ENCODE measurements at places on chromosomes 12 and 14.

DNA sequence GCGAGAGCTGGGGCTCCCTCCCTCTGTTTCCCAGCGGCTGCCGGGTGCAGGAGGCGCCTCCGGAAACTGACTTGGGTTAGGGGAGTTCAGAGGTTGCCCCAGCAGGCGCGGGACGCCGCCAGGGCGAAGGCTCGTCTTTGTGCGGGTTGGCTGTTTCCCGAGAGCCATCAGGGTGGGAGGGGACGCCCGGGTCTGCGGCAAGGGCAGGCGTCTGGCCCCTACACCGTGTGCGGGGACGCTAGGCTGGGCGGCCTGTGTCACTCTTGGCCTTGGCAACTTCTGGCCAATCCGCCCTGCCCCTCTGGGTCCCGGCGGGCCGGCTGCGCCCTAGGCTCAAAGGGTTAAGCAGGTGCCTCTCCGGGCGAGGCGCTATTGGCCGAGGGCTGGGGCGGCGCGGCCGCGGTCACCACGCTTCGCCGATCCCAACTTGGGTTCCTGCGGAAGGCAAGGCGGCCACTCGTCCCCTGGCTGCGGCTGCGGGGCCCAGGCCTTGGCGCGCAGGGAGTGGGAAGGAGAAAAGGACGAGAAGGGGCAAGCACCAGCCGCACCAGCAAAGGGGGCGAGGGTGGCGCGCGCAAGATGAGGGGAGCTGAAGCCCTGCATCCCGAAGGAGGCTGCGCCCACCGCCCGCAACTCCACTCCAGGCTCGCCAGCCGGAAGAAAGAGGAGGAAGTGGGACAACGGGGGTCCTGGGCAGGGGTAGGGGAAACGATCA is 5.6 kb upstream of the NPAS3 start:
- peak; percentile 57 for DNase-seq

- no peak for DNase-seq
These were observed 55.4 kb downstream of the GRIP1 start for GRCh38 chr12:66623455-66623854.

DNA sequence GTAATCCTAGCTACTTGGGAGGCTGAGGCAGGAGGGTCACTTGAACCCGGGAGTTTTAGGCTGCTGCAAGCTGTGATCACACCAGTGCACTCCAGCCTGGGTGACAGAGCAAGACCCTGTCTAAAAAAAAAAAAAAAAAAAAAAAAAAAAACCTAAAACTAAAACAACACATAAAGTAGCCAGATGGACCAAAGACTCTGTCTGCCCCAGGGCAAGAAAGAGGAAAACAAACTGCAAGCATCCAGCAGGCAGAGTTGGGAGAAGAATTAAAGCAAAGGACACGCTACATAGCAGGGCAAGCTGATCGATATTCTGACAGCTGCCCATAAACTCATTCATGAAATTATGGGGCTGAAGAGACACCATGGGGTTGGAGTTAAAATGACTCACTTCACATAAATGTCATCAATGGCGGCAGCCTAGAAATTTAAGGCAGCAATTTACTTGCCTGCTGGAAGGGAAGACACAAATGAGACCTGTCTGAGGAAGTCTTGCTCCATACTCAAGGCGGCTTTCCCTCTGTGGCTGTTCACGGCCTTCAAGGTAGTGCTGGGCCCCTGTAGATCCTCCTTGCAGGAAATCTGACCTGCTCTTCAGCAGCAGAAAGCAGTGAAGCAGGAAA is 259.1 kb upstream of the FKBP4 start:
- DNase-seq = no peak

DNA sequence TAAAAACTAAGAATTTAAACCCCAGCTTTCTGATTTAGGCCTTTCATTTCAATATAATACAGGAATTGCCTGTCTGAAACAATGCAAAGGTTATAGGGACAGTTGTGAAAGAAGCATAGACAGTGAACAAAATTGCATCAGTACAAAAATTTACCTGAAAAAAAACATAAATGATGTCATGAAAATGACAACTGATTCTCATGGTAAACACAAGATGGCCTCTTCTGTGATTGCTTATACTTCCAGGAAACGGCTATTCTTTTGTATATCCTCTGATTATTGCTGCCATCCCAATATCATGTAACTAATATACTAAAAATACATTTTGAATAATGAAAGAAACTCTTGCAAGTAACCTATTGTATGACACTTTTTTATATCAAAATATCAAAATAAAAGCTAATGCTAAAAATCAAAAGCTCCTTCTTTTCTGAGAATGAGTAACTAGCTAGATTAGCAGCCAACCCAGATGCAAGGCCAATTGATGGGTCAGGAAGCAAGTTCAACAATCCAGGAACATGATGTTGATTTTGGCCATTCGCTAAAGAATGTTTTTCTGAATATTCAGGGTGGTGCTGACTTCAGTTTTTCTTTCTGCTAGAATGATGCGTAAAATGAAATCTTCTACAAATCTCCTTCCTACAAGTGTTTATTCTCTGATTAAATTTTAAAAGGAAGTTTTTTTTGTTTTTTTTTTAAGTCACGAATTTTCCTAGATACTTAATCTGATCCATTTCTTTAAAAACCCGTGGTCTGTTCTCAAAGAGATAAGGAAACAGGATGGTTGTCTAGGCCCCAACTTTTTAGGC is 83.6 kb downstream of the ALX1 start:
- DNase-seq = no peak

- DNase-seq = peak; percentile 96
These were observed 742 bp downstream of the SPSB2 start for GRCh38 chr12:6872073-6873048.

- no peak for DNase-seq
These were observed 986.4 kb downstream of the AACS start for GRCh38 chr12:126051611-126052107.

- no peak for DNase-seq
These were observed 168.1 kb upstream of the PARP11 start for GRCh38 chr12:4041187-4041885.

GRCh38 chr12:9334964-9335363 is 126.8 kb upstream of the PZP start:
- no peak for DNase-seq

DNA sequence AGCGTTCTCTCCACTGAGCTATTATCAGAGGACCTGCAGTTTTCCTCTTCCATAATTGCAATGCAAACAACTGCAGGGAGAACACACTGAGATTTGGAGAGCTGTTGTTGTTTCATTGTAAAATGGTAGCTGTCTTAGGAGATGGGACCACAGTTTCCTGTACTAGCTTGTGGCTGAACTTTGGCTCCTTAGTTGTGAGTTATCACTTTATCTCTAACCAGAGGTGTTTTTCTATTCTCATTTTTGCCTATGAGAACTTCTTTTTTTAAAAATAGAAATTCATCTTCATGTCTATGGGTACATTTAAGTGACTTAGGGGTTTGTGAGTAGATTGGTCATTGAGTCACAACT is 216.5 kb downstream of the SLC38A4 start:
- no peak for DNase-seq

GRCh38 chr14:71582705-71583104 is 349.5 kb upstream of the RGS6 start:
- DNase-seq = no peak

- no peak for DNase-seq
These were observed 33.1 kb upstream of the ETFBKMT start for GRCh38 chr12:31626270-31626995.

- DNase-seq = no peak
These were observed 175.3 kb downstream of the ESR2 start for GRCh38 chr14:64118892-64119291.

DNA sequence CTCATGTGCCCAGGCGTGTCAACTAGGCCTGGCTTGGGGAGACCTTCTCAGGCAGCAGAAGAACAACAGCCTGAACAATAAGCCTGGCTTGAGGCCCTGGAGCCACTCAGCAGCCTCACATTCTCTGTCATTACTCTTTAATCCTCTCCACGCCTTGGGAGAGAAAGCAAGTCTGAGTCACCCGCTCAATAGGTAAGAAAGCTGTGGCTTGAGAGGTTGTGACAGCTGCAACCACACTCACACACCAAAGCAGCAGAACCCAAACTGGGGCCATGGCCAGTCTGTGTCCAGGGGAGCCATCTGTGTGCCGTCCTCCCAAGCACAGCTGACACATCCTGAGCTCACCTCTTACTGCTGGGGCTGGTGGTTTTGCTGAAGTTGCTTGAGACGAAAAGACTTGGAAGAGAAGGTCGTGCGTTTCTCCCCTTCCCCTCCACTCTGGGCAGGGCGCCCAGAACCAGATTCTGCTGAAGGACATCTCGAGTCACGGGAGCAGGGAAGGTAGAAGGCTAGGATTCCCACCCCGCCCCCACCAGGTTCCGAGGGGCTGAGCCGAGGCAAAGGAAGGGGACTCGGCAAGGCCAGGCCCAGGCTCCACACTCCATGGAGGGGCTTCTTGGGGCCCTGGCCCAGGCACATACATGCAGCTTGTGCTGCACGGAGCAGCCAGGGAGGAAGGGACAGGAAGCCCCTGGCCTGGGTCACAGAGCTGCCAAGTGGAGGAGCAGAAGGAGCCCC is 5.5 kb downstream of the TMEM63C start:
- DNase-seq = no peak

DNA sequence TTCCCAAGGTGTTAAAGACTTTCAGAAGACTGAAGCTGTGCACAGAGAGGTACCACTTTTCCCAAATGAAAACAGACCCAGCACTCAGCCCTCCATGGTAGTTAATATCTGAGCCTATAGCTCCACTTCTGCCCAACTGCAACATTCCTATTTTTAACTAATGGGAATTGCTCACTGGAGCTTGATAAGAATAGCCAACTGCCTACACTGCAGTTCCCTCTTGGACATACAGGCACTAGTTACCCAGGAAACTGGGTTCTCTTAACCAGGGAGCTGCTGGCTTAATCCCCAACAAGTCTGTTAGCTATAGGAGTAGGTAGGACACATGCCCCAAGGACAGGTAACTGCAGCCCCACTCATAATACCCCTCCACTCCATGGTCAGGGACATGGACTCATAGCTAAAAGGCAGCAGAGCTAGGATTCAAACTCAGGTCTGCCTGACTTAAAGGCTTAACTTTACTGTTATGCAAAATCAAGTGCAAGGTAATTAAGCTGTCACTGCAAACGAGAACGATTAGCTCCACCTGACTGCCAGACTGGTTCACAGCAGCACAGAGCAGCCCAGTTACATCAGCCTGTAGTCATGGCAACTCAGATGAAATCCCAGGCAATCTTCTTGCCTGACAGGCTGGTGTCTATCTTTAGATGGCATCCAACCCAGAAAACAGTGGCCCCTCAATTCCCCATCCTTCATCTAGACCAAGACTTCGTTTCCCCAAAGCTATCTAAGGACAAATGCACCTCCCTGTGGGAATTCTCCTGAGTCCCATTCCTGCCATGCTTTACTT is 77.1 kb upstream of the ACTN1 start:
- no peak for DNase-seq

DNA sequence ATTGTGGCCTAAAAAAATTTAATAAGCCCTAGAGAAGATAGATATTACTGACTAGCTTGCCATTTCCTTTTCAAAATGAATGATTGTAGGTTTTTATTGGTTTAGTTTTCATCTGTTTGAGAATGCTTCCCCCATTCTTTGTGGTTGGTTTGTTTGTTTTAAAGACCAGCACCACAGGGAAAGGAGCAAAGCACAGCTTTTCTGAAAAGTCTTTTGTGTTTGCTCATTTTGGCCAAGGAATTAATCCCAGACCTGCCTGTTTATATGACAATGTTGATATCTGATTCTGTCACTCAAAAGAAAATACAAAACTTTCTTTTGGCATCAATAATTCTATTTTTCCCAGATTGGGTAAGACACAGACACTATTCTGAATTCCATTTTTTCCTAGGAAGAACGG is 312.5 kb upstream of the FLRT2 start:
- no peak for DNase-seq

DNA sequence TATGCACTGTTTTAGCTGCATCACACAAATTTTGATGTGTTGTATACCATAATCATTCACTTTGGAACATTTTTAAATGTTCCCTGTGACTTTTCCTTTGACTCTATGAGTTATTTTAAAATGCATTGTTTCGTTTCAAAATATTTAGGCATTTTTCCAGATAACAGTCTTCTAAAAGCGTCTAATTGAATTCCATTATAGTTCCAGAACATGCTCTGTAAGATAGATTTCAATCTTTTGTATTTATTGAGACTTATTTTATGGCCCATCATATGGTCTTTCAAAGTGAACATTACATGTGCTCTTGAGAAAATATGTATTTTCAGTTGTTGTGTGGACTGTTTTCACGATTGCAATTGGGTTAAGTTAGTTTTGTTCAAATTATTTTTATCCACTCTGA is 98.7 kb upstream of the ARHGAP5 start:
- no peak for DNase-seq

DNA sequence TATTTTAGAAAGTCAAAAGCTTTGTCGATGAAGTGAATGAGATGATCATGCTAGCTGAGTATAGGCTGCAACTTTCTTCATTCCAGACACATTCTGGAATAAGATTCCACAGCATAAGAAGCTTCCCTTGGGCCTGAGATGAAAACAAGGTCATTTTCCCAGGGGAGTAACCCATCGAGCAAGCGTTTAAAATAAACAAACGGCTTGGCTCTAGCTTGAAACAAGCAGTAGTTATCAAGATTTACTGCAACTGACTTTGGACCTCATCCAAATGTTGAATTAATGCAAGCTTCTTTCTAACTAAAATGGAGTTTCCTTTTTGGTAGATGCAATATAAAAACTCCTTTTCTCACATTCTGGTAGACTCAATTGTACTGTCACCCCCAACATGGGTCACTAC is 23.0 kb downstream of the KCNJ8 start:
- DNase-seq = no peak
